DMS79 treated with DMSO at 0.1 percent for 48 hours (cell line): ENCODE measurements at places on chromosomes 4 and X.
A peak's percentile ranks its signal among the peaks of the same experiment; 100 is the strongest.

GRCh38 chrX:13955975-13956374 is 73.7 kb downstream of the GEMIN8 start:
- peak; percentile 14 for DNase-seq

GRCh38 chr4:37463033-37463856 is 218.7 kb downstream of the NWD2 start:
- no peak for DNase-seq

- no peak for DNase-seq
These were observed 421.2 kb downstream of the TRAM1L1 start for GRCh38 chr4:116664198-116664597.

DNA sequence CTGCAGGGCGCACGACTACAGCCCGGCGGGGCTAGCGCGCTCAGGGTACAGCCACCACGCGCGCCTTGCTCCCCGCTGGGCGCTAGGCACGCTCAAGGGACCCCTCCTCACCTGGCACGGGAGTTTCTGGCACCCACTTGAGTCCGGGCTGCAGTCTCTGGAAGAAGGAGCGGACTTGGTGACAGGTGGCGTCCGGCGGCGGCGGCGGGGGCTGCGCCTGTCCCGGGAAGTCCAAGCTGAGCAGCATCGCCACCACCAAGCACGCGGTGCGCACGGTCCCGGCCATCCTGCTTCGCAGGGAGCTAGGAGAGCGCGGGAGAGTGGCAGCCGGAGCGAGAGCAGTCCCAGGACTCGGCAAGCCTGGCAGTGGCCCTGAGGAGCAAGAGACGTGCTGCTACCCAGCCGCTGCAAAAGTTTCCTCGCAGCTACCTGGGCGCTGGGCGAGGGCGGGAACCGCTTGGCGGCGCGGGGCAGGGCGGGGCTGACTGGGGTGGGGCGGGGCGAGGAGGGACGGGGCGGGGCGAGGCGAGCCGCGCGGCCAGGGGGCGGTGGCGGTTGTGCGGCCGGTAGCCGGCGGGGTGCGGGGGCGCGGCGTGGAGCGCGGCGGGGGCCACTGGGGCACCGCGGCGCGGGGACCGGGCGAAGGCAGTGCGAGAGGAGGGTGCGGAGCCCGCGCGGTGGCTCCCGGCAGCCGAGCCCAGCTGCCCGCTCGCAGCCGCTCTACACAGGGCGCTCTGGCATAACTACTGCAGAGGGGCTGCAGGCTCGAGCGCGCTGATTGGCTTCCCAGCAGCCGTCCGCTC is at the start of gene GPC3:
Gene GPC3 (minus strand): TSS at position 431 of the 803 bp plus-strand sequence.
- DNase-seq = no peak

- no peak for DNase-seq
These were observed 648.3 kb downstream of the GABRG1 start for GRCh38 chr4:45475548-45475947.

GRCh38 chr4:57499786-57500185 is 389.6 kb upstream of the IGFBP7 start:
- DNase-seq = no peak

DNA sequence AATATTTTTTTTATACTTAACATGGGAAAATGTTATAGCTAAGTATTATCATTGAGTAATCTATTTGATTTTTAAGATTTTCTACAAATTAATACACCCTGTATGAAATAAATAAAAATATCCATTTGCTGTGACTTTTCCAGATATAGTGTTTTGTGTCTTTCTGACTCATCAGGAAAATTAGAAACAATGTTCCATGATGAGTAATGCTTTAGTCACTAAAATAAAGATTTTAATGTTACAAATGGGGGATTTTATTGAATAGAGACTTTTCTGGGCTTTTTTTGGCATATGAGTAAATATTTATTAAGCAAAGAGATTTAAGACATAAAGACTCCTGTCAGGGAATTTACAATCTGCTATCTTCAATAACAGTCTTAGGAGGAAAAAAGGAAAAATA is 279.2 kb upstream of the NOCT start:
- DNase-seq = no peak

DNA sequence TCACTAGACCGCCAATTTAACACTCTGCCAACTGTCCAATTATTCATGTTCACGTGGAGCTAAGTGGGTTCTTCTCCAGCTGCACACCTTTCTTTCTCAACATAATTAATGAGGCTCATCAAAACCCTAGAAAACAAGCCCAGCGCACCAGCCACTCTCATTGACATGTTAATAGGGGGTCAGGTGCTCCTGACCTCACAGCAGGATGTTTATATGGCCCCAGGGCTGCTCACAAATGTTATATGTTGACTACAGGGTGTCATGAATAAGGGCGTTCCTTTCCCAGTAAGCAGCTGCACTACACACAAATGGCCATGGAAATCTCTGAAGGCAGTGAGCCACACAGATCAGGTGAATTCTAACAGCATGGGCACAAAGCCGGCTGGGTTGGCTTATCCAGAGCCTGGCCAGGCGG is 209.8 kb downstream of the MGST2 start:
- peak; percentile 93 for DNase-seq

DNA sequence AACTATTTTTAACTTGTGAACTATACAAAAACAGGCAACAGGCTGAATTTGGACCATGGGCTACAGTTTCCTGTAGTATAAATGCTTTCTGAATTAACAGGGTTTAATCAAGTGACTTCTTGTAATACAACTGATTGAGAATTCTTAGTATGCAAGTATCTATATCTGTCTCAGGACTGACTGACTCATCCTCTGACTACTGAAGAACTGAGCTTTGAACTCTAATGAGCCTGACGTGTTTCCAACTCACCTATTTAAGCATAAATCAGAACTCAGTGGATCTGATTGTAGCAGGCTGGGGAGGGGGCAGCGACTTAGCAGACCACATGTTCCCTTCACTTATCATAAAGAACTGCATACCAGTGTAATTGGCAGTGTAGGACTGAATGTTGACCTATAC is 7.8 kb downstream of the SPATA4 start:
- no peak for DNase-seq

GRCh38 chrX:15143050-15143824 is 126.6 kb downstream of the ASB9 start:
- DNase-seq = no peak

DNA sequence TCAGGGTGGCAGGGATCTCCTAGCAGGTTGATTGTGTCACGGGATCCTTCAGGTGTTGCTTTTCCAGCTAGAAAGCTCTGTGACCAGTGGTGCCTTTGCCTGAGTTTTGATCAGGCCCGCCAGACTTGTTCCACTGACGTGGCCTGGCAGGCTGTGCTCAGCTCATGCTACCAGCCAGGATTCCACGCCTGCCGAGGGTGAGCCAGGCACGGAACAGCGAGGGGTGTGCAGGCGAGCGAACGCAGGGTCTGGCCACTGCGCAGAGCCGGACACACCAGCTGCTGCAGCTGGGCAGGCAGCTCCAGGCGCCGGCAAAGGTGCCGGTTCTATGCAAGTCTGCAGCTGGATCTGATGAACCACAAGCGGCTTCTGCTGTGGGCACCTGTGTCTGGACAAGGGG is 17.1 kb upstream of the SAT1 start:
- no peak for DNase-seq

DNA sequence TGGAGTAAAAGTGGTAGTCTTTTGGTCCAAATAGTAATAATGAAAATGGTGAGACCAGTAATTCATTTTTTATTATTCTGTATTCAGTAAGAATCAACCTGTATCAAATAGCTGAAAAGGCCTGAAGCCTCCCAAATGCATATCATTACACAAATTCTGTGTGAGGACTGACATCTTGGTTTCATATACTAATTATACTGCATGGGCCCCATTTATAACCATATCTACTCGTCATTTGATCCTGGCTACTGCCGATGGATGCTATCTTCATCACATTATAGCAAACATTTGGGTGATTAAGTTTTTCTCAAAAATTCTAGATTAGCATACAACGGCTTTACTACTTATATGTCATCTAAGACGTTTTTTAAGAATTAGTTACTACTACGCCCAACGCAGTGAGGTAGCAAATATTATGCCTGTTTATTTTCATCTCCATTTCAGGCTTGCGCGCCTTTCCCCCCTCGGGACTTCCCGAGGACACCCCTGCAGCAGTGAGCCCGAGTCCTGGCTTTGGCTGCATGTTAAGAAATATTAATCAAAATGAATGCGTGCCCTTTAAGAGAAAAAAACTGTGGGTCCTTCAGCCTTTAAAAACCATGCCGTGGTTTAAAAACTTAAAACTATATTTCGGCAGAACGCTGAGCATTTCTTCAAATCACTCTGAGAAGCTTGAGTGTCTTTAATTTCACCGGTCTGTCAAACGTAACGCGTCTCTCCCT is 814 bp upstream of the MMAA start:
- peak; percentile 12 for DNase-seq

- DNase-seq = peak; percentile 71
These were observed 93.8 kb downstream of the PDGFRA start for GRCh38 chr4:54322818-54323417.

DNA sequence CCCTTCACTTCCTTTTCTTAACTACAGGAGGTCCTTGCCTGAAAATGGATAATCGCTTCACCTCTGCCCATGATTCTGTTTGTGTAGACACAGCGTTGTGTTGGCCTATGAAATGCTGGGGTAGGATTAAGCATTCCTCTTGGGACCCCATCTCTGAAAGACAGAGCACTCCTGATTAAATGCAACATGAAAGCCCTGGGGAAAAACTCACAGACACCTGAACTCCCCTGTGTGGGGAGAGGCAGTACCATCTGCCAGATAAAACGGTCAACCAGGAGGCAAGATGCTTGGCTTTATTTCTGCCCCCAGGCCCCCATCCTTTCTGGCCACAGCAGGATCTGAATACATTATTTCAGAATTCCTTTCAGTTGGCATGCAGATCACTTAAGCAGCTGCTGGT is 1.9 kb downstream of the LGI2 start:
- peak; percentile 11 for DNase-seq

- DNase-seq = no peak
These were observed 11.1 kb upstream of the GPM6A start for GRCh38 chr4:175823015-175823742.

DNA sequence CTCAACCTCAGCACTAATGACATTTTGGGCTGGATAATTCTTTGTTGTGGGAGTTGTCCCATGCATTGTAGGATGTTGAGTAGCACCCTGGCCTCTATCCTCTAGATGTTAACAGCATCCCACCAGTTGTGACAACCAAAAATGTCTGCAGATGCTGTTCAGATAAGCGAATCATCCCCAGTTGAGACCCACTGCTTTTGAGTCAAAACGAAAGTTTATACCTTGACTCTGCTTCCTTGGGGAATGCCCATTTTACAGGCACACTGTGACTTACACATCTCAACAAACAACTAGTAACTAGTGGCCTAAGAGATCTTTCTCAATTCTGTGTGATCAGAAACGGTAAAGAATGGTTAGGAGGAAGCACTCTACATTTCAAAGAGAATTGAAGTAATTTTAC is 37.0 kb downstream of the SEPSECS start:
- no peak for DNase-seq

DNA sequence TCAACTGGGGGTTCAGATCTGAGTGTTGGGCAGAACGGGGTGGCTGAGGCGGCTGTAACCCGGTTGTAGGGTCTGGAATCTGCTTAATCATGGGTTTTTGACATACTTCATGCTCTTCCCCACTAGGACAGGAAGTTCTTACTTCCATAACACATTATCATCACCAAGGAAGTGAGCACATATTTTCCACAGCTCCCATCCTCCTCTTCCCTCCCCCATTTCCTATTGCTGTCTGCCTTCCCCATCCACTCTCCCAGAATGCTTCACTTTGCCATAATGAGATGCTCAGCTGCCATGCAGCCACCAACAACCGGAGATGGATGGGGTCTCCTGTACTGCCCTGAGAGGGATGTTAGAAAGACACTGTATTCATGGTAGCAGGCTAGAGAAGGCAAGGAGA is 6.4 kb upstream of the DCUN1D4 start:
- DNase-seq = no peak

GRCh38 chr4:150005537-150005936 is 72.7 kb upstream of the DCLK2 start:
- no peak for DNase-seq

- no peak for DNase-seq
These were observed 45.5 kb downstream of the ARAP2 start for GRCh38 chr4:36198861-36199260.

- DNase-seq = no peak
These were observed 93.6 kb downstream of the RBM47 start for GRCh38 chr4:40536032-40536431.

DNA sequence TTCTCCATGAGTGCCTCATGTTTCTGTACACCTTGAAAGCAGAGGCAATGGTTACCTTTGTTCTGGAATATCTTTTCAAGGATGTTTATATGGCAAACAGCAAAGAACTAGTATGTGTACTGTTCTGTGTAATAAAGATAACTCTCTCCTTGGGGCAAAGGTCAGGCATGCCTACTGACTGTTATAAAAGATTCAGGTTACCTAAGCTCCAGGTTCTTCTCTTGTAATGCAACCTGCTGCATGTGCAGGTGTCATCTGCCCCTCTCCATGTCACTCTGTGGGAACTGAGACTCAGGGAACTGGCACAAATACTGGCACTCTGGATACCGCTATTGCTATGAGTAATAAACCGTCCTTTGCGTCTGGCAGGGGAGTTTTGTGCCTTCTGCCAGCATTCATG is 5.4 kb upstream of the TRPC3 start:
- no peak for DNase-seq

- DNase-seq = no peak
These were observed 207.5 kb upstream of the FTHL17 start for GRCh38 chrX:31279359-31279758.

- no peak for DNase-seq
These were observed 10.9 kb upstream of the PPP2R3B start for GRCh38 chrX:397575-397974.

GRCh38 chr4:58507079-58507478 is 1396.9 kb upstream of the IGFBP7 start:
- no peak for DNase-seq

DNA sequence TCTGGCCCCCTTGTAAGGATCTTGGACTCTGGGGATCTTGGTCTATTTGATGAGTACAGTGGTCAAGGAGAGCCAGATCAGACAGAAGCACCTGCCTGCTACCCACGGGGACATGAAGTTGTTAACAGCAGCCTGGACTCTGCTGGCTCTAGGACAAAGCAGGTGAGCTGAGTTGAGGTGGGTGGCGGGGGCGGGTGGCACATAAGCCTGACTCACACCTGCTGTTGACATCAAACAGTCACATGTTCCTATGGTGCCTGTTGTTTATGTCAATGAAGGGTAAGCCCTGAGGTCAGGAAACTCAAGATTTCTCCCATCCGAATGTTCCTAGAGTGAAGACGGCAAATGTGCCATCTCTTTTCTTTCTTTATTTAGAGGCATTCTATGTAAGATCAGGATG is 50.1 kb upstream of the CLNK start:
- no peak for DNase-seq
